ENCODE measurements at places on chromosomes 7 and 10.

DNA sequence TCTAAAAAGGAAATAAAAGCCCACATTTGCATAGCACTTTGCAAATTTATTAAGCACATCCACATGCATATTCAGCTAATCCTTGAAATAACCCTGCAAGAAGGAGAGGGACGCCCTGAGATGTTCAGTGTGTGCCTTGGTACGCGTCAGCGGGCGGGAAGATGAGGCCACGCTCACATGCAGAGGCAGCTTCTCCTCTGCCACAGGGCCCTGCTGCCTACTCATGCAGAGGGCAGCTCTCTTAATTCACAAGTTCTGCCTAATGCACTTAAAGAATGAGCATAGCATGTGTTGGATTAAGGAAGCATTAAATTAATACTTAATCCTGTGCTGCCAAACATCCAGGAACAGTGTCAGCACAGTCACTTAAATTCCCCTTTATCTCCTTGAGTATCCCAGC, 132.3 kb downstream of the HECW1 start:
- DNase-seq, result no peak

GRCh38 chr10:69392481-69393000, 24.2 kb downstream of the TACR2 start:
- peak; percentile 61 for DNase-seq

GRCh38 chr7:18086165-18087025, 58.7 kb upstream of the PRPS1L1 start:
- DNase-seq, result peak; percentile 68

GRCh38 chr7:104552102-104552501, 223.7 kb downstream of the LHFPL3 start:
- DNase-seq, result no peak

DNA sequence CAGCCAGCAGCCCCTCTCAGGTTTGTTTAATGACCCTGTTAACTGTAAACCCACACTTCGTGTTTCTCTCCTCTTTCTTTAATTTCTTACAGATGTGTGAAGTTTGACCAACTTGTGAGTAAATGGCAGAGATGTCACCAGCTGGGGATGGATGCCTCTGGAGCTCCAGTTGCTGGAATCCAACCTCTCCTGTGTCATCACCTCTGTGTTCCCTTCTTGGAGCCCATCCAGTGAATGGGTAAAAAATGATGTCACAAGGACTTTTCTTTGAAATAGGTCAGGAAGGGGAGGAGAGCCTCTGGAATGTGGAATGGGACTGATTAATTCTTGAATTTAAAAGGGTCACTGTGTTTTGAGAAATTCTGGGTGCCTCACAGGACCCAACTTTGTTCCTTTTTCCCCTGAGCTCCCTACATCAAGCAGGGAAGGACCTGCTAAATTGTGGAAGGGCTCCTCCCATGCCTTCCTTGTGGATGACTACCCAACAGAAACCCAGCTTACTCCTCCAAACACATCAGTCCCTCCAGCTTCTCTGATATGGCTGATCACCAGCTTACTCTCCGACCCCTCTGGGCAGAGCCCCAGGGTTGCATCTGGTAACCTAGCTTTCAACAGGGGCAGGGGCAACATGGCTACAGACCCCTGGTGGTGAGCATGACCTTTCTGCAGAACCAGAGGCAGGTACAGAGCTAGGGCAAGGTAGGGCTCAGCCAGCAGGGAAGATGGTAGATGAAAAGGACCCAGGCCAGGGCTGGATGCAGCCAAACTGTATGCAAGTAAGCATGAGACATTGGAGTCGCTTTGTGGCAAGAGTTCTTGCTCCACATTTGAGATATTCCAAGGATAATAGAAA, 67.5 kb downstream of the STRA8 start:
- DNase-seq, result no peak

- DNase-seq, result no peak
These were observed 63.7 kb upstream of the ANTXRL start for GRCh38 chr10:46223064-46223480.

- no peak for DNase-seq
These were observed 165.8 kb upstream of the PRSS1 start for GRCh38 chr7:142583446-142583845.

- DNase-seq, result no peak
These were observed 65.5 kb downstream of the CUX1 start for GRCh38 chr7:101882595-101883564.

DNA sequence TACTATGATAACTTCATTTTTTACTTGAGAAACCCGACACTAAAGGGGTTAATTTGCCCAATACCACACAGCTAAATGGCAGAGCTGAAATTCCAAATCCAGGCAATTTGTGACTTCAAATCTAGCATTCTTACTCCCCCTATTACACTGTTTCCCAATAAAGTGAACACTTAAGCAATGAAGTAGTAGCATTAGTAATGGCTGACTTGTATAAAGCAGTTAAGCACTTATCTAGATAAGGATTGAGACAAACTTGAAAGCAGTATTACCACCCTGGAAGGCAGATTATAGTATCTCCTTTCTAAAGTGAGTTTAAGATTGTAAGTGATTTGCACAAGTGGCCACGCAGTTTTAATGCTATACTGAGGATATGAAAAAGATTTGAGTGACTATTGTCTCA, 39.3 kb downstream of the WASL start:
- no peak for DNase-seq

GRCh38 chr7:38222481-38223096, 44.5 kb downstream of the STARD3NL start:
- peak; percentile 50 for DNase-seq

DNA sequence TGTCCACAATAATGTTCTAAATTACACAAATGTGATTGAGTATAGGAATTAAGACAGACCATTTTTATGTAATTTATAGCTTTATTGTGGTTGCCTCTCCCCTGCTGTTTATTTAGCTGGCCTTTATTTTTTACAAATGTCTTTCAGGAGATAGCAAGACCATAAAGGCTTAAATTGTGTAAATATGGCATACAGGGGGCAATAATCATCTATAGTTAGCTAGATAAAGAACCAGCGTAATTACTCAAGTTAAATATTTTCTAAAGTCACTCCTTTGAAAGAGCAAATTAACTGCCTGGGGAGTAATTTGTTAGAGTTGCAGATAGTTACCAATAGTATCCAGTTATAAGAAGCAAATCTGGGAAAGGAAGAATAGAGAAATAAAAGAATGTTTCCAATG, at the start of gene MALRD1:
TSS of gene MALRD1 (plus strand) at position 313 of the 400 bp plus-strand sequence. CDS start 138 bp downstream, outside the sequence.
- no peak for DNase-seq

DNA sequence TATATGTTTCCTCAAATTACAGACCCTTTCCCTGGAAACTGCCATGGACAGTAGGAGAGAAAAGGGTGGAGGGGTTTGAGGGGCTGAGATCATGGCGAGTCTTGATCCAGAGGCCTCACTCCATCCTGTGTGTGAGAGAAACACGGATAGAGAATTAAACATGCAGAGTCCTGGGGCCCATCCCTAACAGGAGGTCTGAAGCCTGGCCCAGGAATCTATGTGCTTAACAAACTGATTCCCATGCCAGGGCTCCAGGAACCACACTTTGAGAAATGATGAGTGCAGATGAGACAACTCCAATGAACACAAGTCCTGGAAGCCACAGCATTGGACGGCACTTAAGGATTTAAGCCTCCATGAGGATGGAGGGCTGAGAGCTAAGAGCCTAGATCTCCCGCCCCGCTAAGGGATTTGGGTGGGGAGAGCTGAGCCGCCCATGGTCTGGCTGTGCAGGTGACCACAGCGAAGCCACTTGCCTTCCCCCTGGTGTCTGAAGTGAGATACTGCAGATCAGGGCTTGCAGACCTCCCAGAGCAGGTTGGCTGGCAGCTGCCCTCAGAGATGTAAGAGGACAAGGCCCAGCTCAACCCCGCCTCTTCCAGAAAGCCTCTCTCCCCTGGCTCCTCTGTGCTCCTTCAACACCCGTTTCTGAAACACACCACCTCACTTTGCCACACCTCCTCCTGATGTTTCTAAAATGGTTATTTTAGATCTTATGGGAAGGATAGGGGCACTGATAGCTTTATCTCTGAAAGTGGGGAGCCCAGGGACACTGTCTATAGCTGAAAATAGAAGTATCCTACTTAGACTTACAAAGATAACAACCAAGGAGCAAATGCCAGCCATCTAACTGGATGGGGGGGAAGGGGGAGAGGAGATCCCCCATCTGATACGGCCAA, 24.8 kb upstream of the EIF5AL1 start:
- DNase-seq, result no peak

- no peak for DNase-seq
These were observed 58.1 kb downstream of the HECW1 start for GRCh38 chr7:43170571-43170970.

Measured in NCI-H1105 treated with DMSO at 0.1 percent for 48 hours (cell line).